Activated naive CD4-positive, alpha-beta T cell treated with Interleukin-2 at 50 U/mL for 16 hours (primary cell): ENCODE measurements at places on chromosomes 3 and 15.

GRCh38 chr3:177833332-177833731 lies 636.0 kb upstream of the TBL1XR1 start:
- no peak for DNase-seq

DNA sequence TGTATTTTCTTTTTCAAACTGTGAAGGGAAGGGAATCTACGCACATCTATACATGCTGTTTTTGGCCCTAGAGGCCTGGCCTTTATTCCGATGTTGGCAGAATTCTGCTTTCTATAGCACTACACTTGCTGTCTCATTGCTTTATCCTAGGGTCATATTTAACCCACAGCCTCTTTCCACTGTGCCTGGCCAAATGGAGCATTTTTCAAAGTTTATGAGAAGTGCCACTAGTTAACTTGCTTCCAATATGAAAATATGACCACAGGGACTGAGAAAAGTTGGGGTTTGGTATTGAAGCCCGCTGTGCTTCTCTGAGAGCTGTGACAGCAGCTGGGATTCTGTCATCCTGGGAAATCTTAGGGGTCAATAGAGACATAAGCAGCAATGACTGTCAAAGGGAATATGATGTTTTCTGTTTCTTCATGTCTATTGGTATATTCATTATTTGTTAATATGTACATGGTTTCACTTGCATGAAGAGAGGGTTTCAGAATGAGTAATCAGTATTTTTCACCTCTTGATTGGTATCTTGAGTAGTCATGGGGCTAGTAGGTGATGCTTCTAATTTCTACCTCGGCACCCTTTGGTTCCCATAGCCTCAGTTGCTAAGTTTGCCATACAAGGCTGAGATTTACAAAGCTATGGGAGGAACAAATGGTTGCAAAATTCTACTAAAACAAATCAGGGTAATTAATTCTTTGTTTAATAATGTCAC lies 275.8 kb upstream of the RBMS3 start:
- DNase-seq, result no peak

- DNase-seq, result no peak
These were observed 163.1 kb upstream of the GALNT15 start for GRCh38 chr3:16011376-16011775.

DNA sequence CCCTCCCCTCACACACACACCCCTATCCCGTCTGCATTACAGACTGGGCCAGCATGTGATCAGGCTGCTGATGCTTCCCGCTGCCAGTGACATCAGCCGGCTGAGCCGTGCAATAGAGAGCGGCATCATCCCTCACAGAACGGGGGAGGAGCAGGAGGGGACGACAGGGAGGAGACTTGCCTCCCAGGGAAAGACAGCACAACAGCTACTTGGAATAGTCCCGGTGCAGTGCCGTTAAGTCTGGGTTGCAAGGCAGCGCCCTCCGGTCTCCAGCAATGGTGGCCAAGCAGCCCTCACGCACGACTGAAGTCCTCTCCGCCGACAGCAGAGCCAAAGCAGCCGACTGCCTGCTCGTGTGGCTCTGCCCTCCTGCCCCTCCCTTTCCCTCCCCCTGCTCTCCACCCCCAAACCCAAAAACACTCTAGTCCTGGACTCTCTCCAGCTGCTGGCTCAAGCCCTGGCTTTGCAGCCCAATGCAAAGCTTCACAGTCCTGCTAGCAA lies 31.5 kb upstream of the RPS17 start:
- no peak for DNase-seq

GRCh38 chr3:46695962-46696894 lies 2.7 kb upstream of the ALS2CL start:
- DNase-seq, result no peak

DNA sequence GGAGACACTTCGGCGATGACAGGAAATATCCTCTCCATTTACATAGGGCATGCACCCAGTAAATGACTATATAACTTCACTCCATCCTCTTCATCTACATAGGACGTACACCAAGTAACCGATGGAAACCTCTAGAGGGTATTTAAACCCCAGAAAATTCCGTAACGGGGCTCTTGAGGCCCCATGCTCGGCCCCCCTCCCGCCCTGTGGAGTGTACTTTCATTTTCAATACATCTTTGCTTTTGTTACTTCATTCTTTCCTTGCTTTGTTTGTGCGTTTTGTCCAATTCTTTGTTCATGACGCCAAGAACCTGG lies 7.5 kb upstream of the FAM107A start:
- DNase-seq, result no peak

- no peak for DNase-seq
These were observed 39.3 kb upstream of the SSR3 start for GRCh38 chr3:156594219-156594683.

- DNase-seq, result no peak
These were observed 5.0 kb downstream of the NEK11 start for GRCh38 chr3:131031660-131032059.

DNA sequence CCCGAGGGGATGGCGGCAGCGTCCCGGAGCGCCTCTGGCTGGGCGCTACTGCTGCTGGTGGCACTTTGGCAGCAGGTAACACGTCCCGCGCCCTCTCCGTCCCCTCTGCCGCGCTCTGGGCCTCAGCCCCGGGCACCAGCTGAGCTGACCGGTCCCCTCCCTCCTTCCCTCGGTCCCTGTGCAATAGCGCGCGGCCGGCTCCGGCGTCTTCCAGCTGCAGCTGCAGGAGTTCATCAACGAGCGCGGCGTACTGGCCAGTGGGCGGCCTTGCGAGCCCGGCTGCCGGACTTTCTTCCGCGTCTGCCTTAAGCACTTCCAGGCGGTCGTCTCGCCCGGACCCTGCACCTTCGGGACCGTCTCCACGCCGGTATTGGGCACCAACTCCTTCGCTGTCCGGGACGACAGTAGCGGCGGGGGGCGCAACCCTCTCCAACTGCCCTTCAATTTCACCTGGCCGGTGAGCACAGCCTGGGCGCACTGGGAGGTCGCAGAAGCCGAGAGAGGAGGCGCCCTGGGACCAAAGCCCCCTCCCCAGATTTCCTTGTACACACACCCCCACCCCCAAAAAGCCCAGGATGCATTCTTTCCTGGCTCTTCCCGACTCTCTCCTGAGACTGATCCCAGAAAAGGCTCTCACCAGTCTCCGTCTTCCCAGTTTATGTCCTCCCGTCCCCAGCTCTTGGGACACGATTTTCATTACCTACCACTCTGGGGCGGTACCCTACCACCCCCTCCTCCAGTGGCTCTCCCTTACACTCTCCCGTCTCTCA lies 705 bp downstream of the DLL4 start:
- no peak for DNase-seq

GRCh38 chr3:183377307-183377959 lies 51.0 kb downstream of the MCF2L2 start:
- no peak for DNase-seq

- no peak for DNase-seq
These were observed 58.1 kb downstream of the TM4SF4 start for GRCh38 chr3:149532489-149533180.

GRCh38 chr3:13927295-13927694 lies 47.4 kb upstream of the WNT7A start:
- no peak for DNase-seq

DNA sequence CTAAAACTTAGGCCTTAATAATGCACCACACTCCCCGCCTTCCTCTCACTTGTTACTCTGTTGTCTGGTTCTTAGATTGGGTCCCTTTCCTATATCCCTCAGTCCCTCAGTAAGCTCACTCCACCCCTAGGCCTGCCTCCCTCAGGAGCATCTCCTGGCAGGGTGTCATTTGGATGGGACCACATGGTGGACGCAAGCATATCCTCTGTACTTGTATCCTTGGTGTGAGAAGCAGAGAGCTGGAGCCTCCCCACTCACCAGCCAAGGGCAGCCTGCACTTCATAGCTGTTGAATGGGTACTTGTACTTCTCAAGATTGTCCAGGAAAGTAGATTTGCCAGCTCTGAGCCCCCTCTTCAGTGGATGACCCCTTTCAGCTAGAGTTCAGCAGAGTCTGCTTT lies 11.6 kb downstream of the SEC61A1 start:
- no peak for DNase-seq

DNA sequence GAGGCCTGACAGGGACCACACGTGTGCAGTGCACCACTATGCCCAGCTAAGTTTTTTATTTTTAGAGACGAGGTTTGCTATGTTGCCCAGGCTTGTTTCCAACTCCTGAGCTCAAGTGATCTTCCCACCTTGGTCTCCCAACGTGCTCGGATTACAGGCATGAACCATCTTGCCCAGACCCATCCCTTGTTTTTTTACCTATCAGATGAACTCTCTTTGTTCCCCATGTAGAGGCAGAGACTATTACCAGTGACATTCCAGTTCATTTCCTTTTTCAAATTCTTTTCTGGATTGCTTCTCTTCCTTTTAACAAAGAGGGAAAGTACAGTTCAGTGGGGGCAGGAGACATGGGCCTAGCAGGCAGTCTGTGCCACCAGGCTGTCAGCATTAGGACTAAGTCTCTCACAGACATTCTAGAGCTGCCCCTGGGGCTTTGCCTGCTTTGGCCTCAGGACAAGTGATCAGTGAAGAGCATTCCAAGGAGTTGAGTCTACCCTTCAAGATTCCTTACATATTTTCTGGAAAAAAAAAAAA lies 103.5 kb upstream of the SLC7A14 start:
- DNase-seq, result no peak

- no peak for DNase-seq
These were observed 63.5 kb upstream of the PRR20G start for GRCh38 chr3:127351321-127351720.

DNA sequence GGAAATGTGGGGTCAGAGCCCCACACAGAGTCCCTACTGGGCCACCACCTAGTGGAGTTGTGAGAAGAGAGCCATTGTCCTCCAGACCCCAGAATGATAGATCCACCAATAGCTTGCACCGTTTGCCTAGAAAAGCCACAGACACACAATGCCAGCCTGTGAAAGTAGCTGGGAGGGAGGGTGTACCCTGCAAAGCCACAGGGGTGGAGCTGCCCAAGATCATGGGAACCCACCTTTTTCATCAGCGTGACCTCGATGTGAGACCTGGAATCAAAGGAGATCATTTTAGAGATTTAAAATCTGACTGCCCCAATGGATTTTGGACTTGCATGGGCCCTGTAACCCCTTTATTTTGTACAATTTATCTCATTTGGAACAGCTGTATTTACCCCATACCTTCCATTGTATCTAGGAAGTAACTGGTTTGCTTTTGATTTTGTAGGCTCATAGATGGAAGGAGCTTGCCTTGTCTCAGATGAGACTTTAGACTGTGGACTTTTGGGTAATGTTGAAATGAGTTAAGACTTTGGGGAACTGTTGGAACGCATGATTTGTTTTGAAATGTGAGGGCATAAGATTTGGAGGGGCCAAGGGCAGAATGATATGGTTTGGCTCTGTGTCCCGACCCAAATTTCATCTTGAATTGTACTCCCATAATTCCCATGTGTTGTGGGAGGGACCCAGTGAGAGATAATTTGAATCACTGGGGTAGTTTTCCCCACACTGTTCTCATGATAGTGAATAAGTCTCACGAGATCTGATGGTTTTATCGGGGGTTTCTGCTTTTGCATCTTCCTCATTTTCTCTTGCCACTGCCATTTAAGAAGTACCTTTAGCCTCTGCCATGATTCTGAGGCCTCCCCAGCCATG lies 49.0 kb downstream of the CD200 start:
- DNase-seq, result no peak

GRCh38 chr3:183725387-183725786 lies 27.8 kb downstream of the YEATS2 start:
- no peak for DNase-seq

DNA sequence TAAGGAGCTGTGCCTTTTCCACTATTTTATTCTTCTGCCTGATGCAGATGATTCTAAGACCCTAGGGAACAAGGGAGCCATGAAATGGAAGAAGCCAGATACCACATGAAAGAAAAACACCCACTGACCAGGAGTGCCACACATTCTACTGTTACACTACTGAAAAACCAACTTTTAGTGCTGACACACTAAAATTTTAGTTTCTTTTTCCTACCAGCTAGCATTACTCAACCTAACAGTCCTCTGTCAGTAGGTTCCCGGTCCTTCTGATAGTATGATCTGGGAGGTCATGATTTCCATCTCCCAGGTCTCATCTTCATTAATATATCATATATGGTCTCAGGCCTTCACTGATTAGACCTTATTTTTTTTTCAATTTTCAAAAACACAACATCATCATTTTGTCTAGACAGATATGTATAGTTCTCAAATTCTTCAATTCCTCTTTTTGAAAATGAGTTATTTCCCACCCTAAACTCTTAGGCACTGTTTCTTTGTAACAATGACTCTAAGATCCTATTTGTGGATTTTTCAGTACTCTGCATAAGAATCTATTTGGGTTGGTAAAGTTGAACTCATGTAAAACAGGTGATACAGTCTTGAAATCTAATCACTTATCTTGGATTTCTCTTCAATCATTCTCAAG lies 321.8 kb downstream of the CTNNB1 start:
- DNase-seq, result no peak

DNA sequence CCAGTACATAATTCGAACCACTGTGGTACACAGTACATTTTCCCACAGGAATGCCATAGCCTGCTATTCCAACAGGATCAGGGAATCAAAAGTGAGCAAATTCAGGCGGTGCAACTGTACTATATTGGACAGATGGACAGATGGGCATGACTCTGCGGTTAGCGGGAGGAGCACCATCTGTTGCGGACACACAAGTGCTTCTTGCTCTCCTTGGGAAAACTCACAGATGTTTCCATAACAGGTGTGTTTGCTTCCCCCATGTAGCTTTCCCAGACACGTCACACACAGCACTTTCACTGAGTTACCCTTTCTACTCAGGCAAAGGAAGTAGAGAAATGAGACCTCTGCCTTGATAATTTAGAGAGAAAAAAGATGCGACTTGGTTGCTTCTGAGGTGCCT lies 325.1 kb upstream of the THBS1 start:
- no peak for DNase-seq

- no peak for DNase-seq
These were observed 66.4 kb downstream of the CNOT10 start for GRCh38 chr3:32751377-32751776.

- DNase-seq, result no peak
These were observed 53.6 kb downstream of the VGLL3 start for GRCh38 chr3:86937306-86937791.

GRCh38 chr3:128689060-128689459 lies 36.9 kb upstream of the RAB7A start:
- DNase-seq, result no peak

GRCh38 chr3:172929451-172929850 lies 178.9 kb downstream of the ECT2 start:
- no peak for DNase-seq

DNA sequence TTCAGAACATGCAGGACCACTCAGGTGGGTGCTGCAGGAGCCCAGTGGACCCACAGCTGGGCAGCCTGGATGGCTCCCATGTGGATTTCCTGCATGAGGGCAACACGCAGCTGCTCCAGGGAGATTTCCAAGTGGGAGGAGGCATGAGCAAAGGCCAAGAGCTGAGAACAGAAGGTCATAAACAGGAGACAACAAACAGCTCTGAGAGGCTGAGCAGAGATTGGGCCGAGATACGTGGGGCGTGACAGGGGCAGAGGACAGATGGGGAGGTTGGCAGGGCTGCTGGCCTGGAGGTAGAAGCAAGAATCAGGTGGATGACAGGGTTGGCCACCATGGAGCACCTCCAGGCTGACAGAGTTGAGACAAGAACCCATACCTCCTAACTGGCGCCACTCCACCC lies 2.9 kb downstream of the PHGR1 start:
- DNase-seq, result no peak
